Hematopoietic multipotent progenitor cell treated with erythropoietin and hydrocortisone succinate and interleukin-3 and kit ligand, for 15 days (in vitro differentiated cells): ENCODE measurements at places on chromosomes 7 and 10.

DNA sequence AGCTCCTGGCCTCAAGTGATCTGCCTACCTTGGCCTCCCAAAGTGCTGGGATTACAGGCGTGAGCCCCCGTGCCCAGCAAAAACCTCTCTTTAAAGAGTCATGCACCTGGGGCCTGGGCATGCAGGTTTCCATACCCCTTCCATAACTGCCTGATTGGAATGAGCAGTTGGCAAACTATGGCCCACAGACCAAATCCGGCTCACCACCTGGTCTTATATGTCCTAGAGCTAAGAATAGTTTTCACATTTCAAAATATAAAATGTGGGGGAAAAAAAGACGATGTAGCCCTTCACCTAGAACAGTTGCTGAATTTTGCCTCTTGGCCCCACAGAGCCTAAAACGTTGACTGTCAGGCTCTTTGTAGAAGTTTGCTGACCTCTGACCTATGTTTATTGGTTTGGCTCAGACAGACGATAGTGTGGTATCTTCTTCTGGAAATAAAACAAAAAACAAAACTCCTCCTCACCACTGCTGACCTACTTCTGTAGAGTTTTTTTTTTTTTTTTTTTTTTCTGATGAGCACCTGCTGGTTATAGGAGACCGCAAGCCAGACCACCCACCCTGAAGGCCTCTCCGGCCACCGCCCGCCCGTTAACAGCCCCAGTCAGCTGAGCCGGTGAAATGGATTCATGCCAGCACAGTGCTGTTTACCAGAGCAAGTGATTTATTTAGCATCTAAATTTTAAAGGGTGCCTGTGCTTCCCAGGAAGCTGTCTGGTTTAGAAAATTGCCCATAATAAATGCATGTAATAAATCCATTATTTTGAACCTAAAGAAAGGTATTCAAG lies 33.5 kb upstream of the SFRP5 start:
- no peak for DNase-seq

GRCh38 chr10:47182934-47183703 lies 116.9 kb upstream of the GDF10 start:
- no peak for DNase-seq

DNA sequence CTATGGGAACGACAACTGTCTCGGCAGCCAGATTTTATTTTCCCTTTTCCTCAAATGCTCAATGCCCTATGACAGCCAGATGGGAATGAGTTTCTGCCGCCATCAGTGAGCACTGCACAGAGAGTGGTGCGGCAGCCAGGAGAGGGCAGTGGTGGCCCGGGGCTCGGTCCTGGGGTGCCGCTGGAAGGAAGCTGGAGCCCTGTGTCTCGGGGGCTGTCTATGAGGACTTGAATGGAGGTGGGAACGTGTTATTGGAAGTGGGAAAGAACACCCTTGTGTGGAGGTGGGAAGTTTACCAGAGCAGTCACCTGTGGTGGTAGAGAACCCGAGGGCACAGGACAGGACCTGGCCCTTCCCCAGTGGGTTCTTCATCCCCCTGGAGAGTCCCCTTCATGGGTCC lies 35.8 kb downstream of the JAKMIP3 start:
- no peak for DNase-seq

GRCh38 chr7:117686311-117686935 lies 186.8 kb downstream of the CTTNBP2 start:
- no peak for DNase-seq

DNA sequence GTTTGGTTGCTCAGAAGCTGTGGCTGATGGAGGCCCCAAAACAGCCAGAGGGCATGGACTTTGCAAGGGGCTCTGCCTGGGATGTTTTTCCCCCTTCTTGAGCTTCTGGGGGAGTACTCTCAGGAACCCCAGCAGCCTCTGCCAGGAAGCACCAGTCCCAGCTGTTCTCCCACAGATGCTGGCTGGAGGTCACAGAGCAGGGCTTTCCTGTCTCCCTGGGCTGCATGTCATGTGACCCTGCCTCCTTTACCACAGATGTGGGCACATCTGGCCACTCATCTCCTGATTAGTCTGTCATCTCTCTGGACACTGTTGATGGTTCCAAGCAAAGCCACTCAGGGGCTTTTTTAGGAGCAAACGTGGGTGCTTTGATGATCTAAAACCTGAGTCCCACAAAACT lies 136.7 kb downstream of the NEURL1 start:
- DNase-seq = no peak

- no peak for DNase-seq
Measured at GRCh38 chr7:156942708-156943090, 6.8 kb upstream of the NOM1 start.

DNA sequence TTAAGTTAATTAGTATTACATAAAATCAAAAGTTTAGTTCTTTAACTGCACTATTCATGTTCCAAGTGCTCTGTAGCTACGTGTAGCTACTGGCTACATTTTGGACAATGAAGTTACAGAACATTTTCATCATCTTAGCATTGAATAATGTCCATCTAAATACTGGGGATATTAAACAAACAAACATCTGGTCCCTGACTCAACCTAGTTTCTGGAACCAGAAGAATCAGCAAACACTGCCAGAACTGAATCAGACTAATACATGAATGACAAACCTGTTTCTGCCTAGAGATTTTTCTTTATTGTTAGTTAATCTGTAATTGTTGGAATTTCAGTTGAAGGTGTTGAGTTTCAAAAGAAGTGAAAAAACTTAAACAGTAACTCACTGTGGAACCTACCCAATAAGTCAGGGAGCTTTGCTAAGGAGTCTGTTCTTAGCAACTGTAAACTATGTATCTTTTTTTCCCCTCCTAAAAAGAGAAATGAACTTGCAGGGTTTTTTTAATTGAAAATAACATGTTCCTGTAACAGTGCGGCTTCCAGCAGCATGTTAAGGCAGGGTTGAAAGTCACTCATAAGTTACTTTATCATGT lies 58.3 kb downstream of the CDK13 start:
- no peak for DNase-seq

- DNase-seq = no peak
Measured at GRCh38 chr7:116626886-116627285, 45.1 kb upstream of the MET start.

DNA sequence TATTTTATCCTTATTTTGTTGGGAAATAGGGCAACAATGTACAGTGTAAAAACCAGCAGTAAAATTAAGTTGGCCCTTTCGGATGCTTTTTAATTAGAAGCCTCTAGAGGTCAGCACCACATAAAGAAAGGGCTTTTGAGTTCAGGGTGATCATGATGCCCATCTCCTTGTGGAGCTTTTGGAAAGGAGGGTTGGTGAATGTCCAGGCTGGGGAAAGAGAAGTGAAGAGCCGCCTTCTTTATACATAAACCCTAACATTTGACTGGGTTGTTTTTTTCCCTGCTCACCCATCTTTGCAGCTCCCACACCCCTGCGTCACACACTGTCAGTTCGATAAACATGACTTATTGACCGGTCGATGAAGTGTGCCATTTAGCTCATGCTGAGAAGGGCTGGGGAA lies 29.8 kb downstream of the MTURN start:
- DNase-seq = peak; percentile 62

GRCh38 chr7:11533229-11533820 lies 298.7 kb downstream of the THSD7A start:
- DNase-seq = no peak

DNA sequence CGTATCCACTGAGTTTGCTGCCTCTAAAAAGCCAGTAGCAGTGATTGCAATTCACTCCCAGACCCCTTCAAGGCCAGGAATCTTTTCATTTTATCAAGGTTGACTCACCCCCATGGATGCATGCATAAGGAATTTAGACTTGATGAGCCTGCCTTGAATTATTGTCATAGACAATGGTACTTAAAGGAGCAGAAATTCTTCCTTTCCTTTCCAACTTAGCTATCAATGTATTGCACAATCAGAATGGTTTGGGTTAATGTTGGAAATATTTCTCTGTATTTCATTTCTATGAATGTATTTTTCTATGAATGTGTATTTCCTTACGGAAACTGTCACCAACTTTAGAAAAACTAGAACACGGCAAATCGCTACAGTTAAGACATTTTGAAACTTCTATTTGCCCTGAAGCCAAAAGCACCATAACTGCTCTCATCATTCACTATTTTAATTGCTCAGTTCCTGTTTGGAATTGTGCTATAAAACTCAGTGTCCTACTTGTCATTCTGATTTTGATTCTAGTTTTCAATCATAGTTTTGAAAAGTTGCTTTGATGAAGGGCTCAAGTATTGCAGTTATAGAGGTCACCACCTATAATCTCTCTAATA lies 355.7 kb upstream of the AKR1E2 start:
- no peak for DNase-seq

GRCh38 chr7:143239813-143240212 lies 18.0 kb downstream of the TAS2R40 start:
- DNase-seq = no peak

- no peak for DNase-seq
Measured at GRCh38 chr7:122520971-122521555, 177.9 kb downstream of the RNF133 start.

DNA sequence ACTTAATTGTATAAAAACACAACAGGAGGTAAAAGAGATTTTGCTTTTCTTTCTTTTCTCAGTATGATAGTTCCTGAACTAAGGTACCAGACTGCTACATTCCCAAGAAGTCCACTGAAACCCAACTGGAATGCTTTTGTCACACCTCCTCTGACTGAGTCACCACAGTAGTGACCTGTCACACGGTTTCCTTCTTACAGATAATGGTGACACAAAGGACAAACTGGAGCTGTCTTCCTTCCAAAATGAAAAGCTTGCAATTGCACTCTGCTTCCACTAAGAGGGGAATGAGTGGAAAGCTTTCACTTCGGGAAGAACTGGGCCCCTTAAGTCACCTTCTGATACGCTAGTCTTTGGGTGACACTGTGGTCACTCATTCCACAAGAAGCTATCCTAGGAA lies 122.2 kb downstream of the KMT2E start:
- DNase-seq = no peak

DNA sequence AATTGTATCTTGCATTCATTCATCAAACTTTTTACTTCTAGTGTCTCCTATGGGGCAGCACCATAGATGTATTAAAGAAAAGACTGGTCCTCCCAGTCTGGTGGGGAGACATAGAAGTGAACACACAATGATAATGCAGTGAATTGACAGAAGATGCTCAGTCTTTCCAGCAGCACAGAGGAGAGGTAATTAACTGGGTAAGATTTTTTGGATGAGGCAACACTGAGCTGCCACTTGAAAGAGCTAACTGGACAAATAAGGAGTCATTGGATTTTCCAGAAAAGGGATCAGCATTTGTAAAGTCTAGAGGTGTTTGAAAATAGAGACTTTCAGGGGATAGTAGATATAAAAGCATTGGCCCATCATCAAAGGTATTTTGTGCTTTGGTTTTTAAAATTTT lies 7.2 kb upstream of the ITPRIP start:
- no peak for DNase-seq

GRCh38 chr10:44731283-44731682 lies 179.9 kb upstream of the TMEM72 start:
- no peak for DNase-seq
